ENCODE measurements at places on chromosomes 13 and 19. TPM values are rescaled to one million over a fixed set of nuclear protein-coding genes. Genes with fewer than 3 reads are reported as not detected.

Gene ZNF823
- 3.4 TPM for total RNA-seq

Gene KIR3DL1
- total RNA-seq, result not detected

Gene C19orf85
- total RNA-seq, result not detected

Gene ZNF723
- not detected for total RNA-seq

Gene VSTM1
- total RNA-seq, result not detected

DNA sequence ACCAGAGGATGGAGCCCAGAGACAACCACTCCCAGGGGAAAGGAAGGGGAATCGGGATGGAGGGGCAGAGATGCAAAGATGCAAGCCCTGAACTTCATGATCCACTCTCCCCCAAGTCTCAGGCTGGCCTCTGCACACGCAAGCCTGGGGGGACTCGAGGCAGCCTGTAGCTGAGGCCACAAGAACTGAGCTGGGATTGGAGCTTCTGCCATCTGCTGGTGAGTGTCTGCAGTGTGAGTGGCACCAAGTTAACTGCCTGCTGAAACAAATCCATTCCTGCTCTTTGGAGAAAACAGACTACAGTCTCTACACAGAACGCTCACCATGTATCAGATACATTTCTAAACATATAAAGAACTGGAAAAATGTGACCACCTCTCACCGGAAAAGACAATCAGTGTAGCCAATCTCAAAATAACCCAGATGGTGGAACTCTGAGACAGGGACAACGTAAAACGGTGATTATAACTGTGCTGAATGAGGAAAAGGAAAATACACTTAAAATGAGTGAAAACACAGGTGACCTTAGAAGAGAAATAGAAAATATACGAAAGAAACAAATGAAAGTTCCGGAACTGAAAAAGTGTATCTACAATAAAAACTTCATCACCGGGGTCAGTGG is 62.1 kb downstream of the KLF2 start:
- DNase-seq, result no peak

DNA sequence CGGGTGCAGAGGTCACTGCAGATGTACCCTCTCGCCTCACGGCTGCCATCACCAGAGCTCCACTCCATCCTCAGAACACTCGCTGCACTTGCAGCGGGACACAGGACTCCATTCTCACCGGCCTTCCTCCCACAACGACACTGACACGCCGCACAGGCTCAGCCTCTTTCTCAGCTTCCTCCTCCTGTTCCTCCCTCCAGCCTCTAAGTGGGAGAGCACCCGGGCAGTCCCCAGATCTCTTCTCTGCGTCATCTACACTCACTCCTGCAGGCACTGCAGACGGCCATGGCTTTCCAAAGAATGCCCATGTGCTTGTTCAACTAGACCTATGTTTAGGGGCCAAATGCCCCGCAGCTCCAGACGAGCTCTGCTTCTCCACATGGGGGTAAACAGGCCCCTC is 14.3 kb upstream of the FKRP start:
- DNase-seq, result no peak

DNA sequence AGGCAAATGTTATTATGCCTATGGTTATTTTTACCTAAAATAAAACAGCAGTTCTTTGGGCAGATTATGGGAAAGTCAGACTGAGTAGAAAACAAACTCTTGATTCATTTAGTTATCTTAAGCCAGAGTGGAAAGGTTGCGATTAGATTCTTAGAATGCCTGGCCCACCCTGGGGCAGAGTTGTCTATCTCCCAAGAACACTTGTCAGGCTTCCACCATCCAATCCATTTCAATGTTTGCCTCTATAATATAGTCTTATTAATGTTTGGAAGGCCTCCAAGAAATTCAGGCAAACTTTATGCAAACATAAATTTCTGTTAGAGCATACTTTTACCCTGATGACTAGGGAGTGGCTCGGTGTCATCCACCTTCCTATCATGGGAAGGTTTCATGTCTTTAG is 207.0 kb downstream of the SLITRK6 start:
- no peak for DNase-seq

- DNase-seq, result no peak
Measured at GRCh38 chr19:45306518-45307027, 16.1 kb downstream of the CKM start.

GRCh38 chr13:51221674-51222036 is 543 bp upstream of the FAM124A start:
- no peak for DNase-seq

GRCh38 chr19:57302020-57302465 is 18.2 kb upstream of the ZNF543 start:
- DNase-seq, result no peak

Data from GM12878 (cell line).